Naive thymus-derived CD8-positive, alpha-beta T cell (primary cell): ENCODE measurements at places on chromosomes 3 and 15. TPM values are rescaled to one million over a fixed set of nuclear protein-coding genes. Genes with fewer than 3 reads are reported as not detected.

DNA sequence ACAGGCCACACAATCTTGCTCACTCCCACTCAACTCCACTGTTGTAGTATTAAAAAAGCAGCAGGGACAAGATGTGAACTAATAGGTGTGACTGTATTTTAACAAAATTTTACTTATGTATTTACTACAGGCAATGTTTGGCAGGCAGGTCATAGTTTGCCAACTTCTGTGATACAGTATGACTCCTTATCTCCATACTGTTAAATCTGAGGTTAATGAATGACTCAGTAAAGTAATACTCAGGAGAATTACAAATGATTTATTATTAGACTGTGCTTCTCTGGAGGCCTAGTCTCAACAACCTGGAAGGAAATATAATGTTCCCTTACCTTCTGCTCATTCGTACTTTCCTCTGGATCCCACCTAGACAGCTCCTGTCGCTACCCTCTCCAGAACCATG lies 258.6 kb upstream of the KCNMB2 start:
- no peak for DNase-seq
- no peak overlapping the region for H3K4me3 ChIP-seq
- no peaks in the 10 kb centered on the region for H3K4me1 ChIP-seq
- H3K36me3 ChIP-seq, result no peaks in the 10 kb centered on the region
- H3K27ac ChIP-seq, result no peak overlapping the region

GRCh38 chr15:49309889-49310288 lies 113.2 kb upstream of the FGF7 start:
- peak overlapping the region; percentile 1 for H3K27ac ChIP-seq
- H3K4me1 ChIP-seq, result peaks cover 4% of the 10 kb centered on the region
- peaks cover 24% of the 10 kb centered on the region for H3K36me3 ChIP-seq
- H3K27me3 ChIP-seq, result no peaks in the 10 kb centered on the region

GRCh38 chr3:100364421-100364820 lies 29.9 kb downstream of the NIT2 start:
- H3K27me3 ChIP-seq, result no peaks in the 10 kb centered on the region
- H3K27ac ChIP-seq, result no peak overlapping the region
- no peak for DNase-seq
- H3K36me3 ChIP-seq, result peaks cover 83% of the 10 kb centered on the region

DNA sequence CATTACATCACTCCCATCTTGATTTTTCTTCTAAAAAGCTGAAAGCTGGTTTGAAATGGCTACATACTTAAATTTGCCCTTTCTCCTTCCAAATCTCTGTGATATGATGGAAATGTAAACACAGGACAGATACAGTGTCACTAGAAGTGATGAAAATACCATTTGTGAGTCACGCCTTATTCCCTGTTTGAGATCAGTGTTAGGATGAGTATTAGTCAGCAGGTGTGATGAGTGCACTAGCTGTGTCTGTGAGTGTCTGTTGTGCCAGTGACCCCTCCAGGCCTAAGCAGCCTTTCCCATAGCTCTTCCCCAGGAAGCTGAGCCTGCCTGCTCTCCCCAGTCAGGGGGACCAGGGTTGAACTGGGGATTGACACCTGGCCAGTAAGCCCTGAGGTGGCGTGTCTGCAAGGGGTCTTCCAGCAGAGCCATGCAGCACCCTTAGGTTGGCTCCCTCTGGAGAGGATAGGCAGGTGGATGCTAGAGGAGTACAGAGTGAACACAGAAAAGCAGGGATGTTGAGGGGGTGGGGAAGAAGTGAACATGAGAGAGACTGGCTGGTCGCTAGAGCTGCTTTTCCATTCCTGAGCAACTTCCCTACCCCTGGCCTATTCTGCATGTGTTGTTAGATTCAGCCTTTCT lies 92.0 kb downstream of the PDE8A start:
- no peak overlapping the region for H3K4me3 ChIP-seq
- DNase-seq, result no peak
- no peaks in the 10 kb centered on the region for H3K4me1 ChIP-seq
- H3K27me3 ChIP-seq, result no peaks in the 10 kb centered on the region
- H3K27ac ChIP-seq, result no peak overlapping the region

DNA sequence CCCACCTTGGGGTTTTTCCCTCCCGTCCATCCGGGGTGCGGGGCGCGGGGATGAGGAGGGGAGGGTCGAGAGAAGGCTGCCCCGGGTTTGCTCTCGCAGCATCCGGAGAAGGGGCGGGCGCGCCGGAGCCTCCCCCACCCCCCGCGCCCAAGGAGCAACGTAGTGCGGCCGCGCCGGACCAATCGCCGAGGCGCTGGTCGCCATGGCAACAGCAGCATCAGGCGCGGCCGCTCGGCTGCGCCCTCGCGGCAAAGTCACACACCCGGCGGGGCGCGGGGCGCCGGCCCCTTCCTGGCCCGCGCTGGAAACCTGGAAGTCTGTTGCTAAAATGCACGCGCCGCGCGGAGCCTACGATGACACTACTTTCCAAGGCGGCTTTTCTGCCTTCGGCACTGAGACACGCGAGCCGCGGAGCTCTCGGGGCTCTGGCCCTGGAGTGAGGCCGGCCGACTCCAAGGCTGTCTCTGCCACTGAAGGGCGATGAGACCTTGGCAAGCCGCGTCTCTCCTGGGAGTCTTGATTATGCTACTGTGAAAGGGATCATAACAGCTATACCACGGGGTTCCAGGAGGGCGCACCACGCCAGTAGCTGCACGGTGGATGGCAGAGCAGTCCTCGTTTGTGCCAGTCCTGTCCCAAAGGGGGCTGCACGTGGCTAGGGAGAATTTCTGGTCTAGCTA lies at the start of gene IQSEC1:
Gene IQSEC1 (minus strand): TSS at position 104 of the 680 bp plus-strand sequence. CDS start 415 bp downstream, outside the sequence.
- H3K4me1 ChIP-seq, result peaks cover 56% of the 10 kb centered on the region
- H3K27me3 ChIP-seq, result peaks cover 3% of the 10 kb centered on the region
- DNase-seq, result peak; percentile 65

DNA sequence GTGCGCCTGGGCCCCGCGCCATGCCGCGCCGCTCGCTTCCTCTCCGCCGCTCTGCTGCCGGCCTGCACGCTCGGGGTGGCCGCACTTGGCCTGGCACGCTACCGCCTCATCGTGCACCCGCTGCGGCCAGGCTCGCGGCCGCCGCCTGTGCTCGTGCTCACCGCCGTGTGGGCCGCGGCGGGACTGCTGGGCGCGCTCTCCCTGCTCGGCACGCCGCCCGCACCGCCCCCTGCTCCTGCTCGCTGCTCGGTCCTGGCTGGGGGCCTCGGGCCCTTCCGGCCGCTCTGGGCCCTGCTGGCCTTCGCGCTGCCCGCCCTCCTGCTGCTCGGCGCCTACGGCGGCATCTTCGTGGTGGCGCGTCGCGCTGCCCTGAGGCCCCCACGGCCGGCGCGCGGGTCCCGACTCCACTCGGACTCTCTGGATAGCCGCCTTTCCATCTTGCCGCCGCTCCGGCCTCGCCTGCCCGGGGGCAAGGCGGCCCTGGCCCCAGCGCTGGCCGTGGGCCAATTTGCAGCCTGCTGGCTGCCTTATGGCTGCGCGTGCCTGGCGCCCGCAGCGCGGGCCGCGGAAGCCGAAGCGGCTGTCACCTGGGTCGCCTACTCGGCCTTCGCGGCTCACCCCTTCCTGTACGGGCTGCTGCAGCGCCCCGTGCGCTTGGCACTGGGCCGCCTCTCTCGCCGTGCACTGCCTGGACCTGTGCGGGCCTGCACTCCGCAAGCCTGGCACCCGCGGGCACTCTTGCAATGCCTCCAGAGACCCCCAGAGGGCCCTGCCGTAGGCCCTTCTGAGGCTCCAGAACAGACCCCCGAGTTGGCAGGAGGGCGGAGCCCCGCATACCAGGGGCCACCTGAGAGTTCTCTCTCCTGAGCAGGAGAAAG lies 951 bp downstream of the GPR62 start:
- H3K36me3 ChIP-seq, result peaks cover 4% of the 10 kb centered on the region
- H3K4me1 ChIP-seq, result peaks cover 12% of the 10 kb centered on the region
- peaks cover 27% of the 10 kb centered on the region for H3K27me3 ChIP-seq
- peak; percentile 53 for DNase-seq
- H3K4me3 ChIP-seq, result peak overlapping the region; percentile 48

DNA sequence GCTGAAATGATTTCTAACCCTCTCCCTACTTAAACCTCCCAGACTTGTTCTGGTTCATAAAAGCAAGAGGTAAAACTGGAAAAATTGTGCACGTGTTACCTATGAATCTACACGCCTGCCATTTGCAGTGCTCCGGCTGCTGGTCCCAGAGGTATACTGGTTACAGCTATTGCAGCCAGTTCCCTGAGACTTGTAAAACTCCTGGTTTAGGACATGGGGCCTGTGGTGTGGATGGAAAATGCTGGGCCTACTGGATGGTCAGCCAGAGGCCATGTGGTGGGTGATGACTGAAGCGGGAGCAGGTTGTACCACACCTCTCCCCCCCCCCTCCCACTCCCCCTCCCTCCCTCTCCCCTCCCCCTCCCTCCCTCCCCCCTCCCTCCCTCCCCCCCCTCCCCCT lies 45.0 kb downstream of the SENP2 start:
- peaks cover 5% of the 10 kb centered on the region for H3K36me3 ChIP-seq
- H3K27ac ChIP-seq, result no peak overlapping the region
- H3K27me3 ChIP-seq, result no peaks in the 10 kb centered on the region
- no peak for DNase-seq

CSTA gene
- not detected for total RNA-seq

DNA sequence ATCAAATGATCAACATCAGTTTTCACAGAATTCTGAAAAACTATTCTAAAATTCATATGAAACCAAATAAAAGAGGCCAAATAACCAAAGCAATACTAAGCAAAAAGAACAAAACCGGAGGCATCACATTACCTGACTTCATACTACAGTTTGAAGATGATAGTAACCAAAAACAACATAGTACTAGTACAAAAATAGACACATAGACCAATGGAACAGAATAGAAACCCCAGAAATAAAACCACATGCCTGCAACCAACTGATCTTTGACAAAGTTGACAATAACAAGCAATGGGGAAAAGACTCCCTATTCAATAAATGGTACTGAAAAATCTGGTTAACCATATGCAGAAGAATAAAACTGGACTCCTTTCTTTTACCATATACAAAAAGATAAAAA lies 75.7 kb upstream of the FXR1 start:
- H3K4me3 ChIP-seq, result no peak overlapping the region
- H3K4me1 ChIP-seq, result no peaks in the 10 kb centered on the region
- H3K36me3 ChIP-seq, result no peaks in the 10 kb centered on the region
- H3K27ac ChIP-seq, result no peak overlapping the region

FSTL1 gene
- 0.47 TPM for total RNA-seq

DNA sequence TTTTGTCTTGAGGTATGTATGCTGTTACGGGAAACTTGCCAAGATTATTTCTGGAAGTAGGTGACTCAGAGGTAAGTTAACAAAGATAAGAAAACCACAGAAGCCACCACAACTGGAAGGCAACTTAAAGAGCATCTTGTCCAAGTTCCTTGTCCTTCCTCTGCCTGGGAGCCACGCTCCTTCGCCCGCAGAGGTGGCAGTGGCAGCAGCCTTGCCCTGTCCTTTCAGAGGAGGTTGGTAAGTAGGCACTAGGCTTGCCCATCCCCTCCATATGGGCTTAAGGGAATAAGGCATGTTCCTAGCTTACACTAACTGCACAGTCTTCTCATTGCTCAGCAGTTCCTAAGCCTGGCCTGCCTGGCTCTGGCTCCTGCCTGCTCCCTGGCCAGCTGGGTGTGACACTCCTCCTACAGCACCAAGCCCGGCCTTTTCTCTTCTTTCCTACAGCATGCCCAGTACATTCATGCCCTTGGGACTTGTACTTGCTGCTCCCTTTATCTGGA lies 48.0 kb upstream of the RAB6B start:
- no peak overlapping the region for H3K4me3 ChIP-seq
- no peaks in the 10 kb centered on the region for H3K36me3 ChIP-seq
- DNase-seq, result no peak
- peaks cover 11% of the 10 kb centered on the region for H3K27me3 ChIP-seq

GRCh38 chr15:33680336-33680735 lies 288.0 kb upstream of the CHRM5 start:
- no peak overlapping the region for H3K27ac ChIP-seq
- peaks cover 33% of the 10 kb centered on the region for H3K27me3 ChIP-seq
- no peaks in the 10 kb centered on the region for H3K4me1 ChIP-seq

MYZAP gene
- not detected for total RNA-seq

- H3K36me3 ChIP-seq, result peaks cover 7% of the 10 kb centered on the region
- DNase-seq, result no peak
- no peak overlapping the region for H3K27ac ChIP-seq
- no peak overlapping the region for H3K4me3 ChIP-seq
These were observed 252.0 kb downstream of the UBE2E2 start for GRCh38 chr3:23455084-23455483.

DNA sequence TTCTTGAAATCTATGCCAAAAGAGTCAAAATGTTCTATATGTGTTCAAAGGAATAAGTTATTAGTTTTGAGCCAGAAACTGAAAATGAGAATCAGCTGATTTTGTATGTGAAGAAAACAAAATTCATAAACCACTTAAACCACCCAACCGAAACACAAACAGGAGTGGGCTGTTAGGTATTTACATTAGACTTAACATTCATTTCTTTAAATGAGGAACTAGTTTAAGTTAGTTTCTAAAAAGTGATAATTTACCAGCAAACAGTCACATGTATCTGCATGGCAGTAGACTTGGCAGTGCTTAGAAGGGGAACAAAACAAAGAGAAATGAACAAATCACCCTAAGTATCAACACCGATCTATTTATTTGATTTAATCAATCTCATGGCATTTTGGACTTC lies 128.0 kb downstream of the GMNC start:
- no peak overlapping the region for H3K4me3 ChIP-seq
- H3K27ac ChIP-seq, result no peak overlapping the region
- H3K4me1 ChIP-seq, result no peaks in the 10 kb centered on the region
- DNase-seq, result no peak
- no peaks in the 10 kb centered on the region for H3K36me3 ChIP-seq
- H3K27me3 ChIP-seq, result no peaks in the 10 kb centered on the region
